ENCODE measurements at places on chromosomes 16 and 17.

- DNase-seq = no peak
Observed at GRCh38 chr17:8916466-8916865, 49.0 kb upstream of the PIK3R6 start.

DNA sequence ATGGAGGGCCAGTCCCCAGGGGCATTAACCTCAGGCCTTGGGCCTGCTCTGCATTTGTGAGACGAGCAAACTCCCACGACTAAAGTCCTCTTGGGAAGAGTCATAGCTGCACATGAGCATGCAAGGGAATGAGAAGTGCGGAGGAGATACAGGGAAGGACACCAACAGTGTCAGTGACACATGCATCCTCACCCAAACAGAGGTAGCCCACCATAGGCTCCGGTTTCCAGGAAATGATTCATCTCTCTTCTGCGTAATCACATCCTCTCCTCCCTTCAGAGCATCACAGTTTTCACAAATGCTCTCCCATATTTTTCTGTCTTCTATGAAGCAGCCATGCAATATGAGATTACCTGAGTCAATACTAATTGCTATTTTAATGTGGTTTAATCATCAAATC is 725.7 kb upstream of the GOT2 start:
- no peak for DNase-seq

GRCh38 chr17:29791336-29792080 is 138.5 kb downstream of the SSH2 start:
- no peak for DNase-seq

- DNase-seq = no peak
Observed at GRCh38 chr17:48545022-48545375, at the start of gene HOXB2. HOXB2 (minus strand) TSS chr17:48545109; CDS start chr17:48544911, 198 bp downstream.

DNA sequence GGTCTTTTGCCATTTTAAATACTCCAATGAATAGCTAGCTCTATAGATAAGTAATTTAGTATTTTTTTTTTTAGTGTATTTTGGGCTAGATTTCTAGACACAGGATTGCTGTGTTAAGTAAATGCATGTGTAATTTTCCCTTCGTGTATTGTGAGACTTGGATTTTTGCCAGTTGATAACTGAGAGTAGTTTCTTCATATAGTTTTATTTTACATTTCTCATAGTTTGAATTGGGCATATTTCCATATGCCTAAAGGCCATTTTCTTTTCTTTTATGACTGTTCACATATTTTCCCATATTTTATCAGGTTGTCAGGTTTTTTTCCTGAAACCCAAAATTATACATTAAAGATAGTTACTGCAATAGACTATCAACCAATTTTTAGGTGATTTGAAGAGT is 59.4 kb downstream of the BPTF start:
- DNase-seq = no peak
